ENCODE measurements at places on chromosomes 1 and 21. TPM values are rescaled to one million over a fixed set of nuclear protein-coding genes. Genes with fewer than 3 reads are reported as not detected.

OR2G3 gene
- total RNA-seq: not detected

MMEL1 gene
- total RNA-seq: 17.2 TPM

ZBED6 gene
- total RNA-seq: 24.8 TPM

NEXN gene
- 10.6 TPM for total RNA-seq

CRP gene
- total RNA-seq: 0.37 TPM

NAXE gene
- 142 TPM for total RNA-seq

GRCh38 chr1:63128556-63128955 is 193.8 kb upstream of the FOXD3 start:
- no peak for DNase-seq

- DNase-seq: no peak
Observed at GRCh38 chr1:77991638-77992037, 12.8 kb upstream of the FUBP1 start.

DNA sequence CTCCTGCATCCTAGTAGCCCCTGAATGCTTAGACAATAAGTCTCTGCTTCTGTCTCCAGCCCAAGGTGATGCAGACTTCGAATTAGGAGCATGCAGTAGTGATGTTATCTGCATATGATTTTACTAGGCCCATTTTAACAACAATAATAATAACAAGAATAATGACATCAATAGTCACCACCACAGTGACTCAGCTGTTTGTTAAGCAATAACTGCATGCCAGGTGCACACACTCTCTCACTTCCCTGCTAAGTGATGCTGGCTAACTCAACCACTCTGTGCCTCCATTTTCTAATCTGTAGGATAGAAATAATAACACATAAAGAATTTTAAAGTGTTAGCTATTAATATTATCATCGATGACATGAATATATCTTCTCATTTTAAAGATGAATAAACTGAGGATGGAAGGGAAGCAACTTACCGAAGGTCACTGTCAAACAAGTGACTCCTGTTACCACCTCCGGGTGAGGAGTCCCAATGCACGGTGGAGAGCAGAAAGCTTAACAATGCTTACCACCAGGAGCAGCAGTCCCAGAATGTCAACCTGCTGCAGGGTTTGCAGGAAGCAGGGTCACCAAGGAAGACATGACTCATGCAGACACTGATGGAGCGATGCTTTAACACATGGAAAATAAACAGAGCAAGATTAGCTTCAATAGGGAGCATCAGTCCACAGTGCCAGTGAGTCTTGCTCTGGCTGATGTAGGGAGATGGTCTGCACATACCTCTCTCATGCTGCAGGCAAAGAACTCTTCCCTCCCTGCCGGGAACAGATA is 290.2 kb downstream of the SPATA17 start:
- no peak for DNase-seq

GRCh38 chr21:15564907-15565306 is 164.9 kb upstream of the USP25 start:
- no peak for DNase-seq

- DNase-seq: no peak
Observed at GRCh38 chr1:64100791-64101190, 102.6 kb upstream of the UBE2U start.

DNA sequence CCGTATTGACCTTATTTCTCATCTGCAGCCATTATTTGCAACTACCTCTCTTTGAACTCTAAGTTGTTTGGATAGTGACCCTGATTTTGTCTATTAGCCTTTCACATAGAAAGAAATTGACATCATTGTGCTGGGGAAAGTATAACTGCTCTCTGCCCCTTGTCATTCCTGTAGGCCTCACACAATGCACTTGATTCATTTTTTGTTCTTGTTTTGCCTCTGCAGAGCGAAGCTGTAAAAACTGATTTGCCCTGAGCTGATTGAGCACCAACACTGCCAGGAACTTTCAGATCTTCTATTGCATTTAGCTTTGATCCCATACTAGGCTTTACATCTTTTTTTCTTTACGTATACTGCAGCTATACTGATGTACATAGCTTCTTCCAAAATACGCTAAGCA is 167.2 kb upstream of the PTBP2 start:
- no peak for DNase-seq

All from testis (tissue), 5 donors.